ENCODE measurements at places on chromosomes 2 and 18.

GRCh38 chr2:17441790-17442189 is 76.5 kb downstream of the RAD51AP2 start:
- no peak for DNase-seq

DNA sequence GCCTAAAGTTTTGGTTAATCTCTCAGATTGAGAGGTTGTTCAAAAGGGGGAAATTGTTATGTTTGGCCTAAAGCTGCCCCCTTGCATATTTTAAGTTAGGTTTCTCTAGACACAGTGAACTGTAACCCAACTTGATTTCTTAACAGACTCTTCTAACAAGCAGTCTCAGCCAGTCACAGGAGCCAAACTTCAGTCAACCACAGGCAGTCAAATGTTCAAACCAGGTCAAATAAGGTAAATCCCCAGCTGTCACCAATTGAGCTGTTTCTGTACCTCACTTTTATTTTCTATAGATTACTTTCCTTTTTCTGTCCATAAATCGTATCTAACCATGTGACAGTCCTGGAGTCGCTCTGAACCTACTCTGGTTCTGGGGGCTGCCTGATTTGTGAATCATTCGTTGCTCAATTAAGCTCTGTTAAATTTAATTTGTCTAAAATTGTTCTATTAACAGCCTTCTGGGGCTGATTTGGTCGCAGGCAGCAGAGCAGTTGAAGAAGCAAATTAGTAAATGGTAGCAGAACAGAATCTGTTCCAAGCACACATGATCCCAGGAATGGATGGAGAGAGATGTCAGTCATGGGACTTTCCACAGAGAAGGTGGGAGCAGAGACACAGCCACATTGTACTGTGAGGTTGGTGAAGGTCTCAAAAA is 16.4 kb upstream of the NFU1 start:
- DNase-seq: peak; percentile 31

DNA sequence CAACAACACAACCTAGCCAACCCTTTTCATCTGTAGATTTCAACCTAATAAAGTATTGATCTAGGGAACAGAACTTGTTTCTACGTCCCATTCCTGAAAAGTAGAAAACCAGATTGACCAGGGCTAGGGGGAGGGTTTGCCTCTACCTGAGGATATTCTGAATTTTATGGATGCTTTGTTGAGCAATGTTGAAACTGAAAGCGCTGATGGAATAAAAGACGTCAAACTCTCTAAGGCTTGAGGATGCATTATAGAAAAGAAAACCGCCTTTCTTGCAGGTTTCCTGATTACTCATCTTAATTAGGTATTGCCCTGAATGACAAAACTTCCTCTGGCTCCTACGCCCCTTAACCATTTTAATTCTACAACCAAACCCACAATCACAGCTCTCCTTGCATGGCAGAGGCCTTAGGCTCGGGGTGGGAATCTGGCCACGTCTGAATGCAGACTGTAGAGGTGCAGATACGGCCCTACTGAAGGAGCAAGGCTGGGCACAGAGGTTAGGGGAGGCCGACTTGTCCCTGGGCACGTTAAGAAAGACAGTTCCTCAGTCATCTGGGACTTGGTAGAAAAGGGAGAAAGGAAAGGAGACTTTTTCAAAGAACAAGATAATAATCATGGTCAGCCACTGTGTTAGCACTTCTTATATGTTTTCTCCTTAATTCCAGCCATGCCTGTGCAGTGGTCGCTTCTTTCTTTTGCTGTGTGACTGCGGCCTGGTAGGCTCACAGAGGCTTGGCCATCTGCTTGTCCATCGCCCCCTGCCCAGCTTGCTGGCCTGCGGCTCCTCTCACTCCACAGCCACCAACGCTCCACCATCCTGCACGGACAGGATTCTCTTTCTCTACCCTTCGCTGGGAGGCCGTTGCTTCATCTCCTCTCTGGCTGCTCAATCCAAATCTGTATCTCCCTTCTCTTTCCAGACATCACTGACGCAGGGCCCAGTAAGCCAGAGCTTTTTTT is 209.5 kb downstream of the VAPA start:
- DNase-seq: no peak

- no peak for DNase-seq
Observed at GRCh38 chr2:33084433-33084832, 137.7 kb downstream of the LTBP1 start.

DNA sequence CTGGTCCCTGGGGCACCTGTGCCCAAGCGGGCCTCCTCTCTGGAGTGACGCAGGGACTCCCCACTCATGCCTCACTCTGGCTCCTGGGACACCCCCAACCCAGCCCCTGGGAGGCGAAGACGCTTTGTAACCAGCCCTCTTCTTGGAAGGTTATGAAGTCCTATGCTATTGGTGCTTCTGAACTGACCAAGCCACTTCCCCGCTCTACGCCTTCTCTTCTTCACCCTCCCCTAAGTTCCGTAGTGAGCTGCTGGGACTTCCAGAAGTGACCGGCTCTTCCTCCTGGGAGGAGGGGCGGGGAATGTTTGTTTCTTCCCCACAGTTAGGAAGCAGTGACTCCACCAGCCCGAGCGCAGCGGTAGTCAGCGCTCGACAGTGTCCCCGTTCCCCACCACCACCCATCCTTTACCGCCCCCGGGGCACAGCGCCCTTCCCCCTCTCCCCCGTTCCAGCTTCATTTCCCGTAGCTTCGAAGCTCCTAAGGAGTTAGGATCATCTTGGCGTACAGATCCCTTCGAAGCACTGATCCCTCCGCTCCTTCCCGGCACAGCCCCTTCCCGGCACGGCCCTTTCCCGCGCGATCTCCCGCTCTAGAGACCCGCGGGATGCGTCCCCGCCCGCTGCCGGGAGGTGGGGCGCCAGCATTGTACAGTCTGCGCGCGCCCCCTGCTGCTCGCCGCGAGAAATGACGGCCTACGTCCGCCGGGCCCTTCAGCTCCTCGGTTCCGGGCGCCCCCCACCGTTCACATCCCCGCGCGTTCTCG is 25.3 kb upstream of the NOTO start:
- peak; percentile 86 for DNase-seq

DNA sequence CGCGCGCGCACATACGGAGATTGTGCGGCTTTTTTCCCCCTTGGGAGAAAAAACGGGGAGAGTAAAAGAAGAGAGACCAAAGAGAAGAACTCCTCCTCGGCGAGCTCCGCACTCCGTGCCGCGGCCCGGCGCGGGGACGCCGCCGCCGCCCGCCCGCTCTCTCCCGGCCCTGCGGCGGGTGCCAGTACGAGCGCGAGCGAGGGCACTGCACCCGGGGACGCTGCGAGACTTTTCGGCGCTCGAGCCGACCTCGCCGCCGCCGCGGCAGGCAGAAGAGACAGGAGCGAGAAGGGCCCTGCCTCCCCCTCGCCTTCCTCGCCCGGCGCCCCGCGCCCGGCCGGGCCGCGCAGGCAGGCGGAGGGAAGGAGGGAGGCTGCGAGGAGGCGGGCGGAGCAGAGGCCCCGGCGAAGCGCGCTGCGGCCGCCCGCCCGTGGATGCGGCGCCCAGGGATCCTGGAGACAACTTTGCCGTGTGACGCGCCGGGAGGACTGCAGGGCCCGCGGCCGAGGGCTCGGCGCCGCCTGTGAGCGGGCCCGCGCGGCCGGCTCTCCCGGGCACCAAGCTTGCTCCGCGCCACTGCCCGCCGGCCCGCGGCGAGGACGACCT is 857 bp upstream of the INHBB start:
- no peak for DNase-seq

GRCh38 chr2:180664507-180664906 is 315.9 kb upstream of the UBE2E3 start:
- DNase-seq: no peak

DNA sequence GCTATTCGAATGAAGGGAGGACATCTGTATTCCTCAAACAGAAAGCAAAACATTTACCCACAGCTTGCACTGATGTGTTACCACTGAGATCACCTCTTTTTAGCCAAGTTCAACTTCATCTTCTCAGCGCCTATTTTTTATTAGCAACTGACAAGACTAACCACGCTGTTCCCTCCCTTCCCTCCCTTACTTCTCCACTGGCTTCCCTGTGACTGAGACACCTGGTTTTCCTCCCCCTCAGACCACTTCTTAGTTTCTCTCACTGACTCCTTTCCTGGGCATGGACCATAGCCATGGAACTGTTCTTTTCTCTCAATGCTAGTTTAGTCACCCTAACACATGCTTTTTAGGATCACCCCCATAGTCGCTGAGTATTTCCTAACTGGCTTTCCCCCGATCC is 3.3 kb downstream of the L3MBTL4 start:
- DNase-seq: no peak

- DNase-seq: peak; percentile 13
Observed at GRCh38 chr2:175154661-175155082, 13.3 kb downstream of the ATF2 start.

- DNase-seq: no peak
Observed at GRCh38 chr2:218192902-218193430, 24.0 kb upstream of the ARPC2 start.

GRCh38 chr18:23908827-23909226 is 105.7 kb upstream of the TTC39C start:
- no peak for DNase-seq

GRCh38 chr2:235966396-235966795 is 201.8 kb downstream of the GBX2 start:
- no peak for DNase-seq

- no peak for DNase-seq
Observed at GRCh38 chr2:54040250-54040649, 69.5 kb upstream of the PSME4 start.

GRCh38 chr2:47309952-47310800 is 92.8 kb upstream of the MSH2 start:
- peak; percentile 49 for DNase-seq

- DNase-seq: no peak
Observed at GRCh38 chr2:189442468-189442867, 1.2 kb downstream of the WDR75 start.

DNA sequence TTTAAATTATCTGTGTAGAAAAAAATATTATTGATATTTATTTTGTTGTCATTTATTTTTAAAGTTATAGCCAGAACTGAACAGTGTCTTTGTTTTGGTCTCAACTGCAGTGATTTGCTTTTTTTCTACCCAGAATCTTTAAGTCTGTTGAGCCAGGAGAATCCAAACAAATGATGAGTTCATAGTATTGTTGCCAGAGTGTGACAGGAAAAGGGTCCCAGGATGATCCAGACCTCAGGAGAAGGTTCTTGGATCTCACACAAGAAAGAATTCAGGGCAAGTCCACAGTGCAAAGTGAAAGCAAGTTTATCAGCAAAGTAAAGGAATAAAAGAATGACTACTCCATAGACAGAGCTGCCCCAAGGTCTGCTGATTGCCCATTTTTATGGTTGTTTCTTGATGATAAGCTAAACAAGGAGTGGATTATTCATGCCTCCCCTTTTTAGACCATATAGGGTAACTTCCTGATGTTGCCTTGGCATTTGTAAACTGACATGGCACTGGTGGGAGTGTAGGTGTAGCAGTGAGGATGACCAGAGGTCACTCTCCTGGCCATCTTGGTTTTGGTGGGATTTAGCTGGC is 127.1 kb downstream of the AGPS start:
- no peak for DNase-seq

DNA sequence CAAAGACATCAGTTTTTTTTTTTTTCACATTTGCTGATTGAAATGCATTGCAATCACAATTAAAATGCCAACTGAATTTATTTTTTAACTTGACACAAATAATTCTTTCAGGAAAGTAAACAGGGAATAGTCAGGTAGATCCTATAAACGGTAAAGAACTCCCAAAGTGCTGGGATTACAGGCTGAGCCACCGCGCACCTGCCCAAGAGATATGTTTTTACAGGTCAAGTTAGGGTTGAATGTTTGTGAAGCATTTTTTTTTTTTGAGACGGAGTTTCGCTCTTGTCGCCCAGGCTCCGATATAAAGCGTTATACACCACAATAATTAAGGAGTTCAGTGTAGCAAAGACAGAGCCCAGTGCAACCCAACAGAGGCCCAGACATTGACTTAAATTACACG is 15.1 kb downstream of the ITM2C start:
- DNase-seq: no peak

DNA sequence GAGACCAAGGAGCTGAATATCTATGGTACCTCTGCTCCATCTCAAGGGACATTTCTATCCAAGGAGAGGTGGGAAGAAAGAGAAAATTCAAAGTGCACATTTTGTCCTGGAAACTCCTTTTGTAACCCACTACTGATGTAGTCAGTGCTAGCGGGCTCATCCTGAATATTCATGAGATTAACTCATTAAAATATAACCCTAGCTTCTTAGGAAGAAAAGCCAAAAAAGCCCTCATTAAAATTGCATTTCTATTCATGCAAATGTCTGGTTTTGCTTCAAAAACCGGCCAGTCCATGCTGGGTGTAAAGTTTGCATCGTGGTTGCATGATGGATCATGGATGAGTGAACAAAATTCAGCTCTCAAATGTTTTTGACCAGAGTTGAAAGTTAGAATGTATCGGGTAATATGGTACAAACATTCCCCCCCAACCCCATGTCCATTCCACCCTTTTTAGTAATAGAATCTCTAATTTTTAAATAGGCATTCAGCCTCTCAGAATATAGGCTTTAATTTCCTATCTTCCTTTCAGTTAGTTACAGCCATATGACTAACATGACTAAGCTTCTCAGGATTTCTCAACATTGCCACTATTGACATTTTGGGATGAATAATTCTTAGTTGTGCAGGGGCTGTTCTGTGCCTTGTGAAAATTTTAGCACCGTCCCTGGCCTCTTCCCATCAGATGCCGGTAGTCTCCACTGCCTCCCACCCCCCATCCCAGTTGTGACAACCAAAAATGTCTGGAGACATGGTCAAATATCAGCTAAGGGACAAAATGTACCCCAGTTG is 104.2 kb upstream of the RND3 start:
- DNase-seq: no peak

- no peak for DNase-seq
Observed at GRCh38 chr2:205679410-205680009, 2.8 kb upstream of the NRP2 start.
